ENCODE measurements at places on chromosomes 12 and 14.

GRCh38 chr14:54127526-54127925 is 170.9 kb upstream of the BMP4 start:
- no peak for DNase-seq

- no peak for DNase-seq
Measured at GRCh38 chr12:108939594-108939993, 59.7 kb downstream of the DAO start.

GRCh38 chr14:91417983-91418386 is 365 bp upstream of the CCDC88C start:
- DNase-seq = no peak

DNA sequence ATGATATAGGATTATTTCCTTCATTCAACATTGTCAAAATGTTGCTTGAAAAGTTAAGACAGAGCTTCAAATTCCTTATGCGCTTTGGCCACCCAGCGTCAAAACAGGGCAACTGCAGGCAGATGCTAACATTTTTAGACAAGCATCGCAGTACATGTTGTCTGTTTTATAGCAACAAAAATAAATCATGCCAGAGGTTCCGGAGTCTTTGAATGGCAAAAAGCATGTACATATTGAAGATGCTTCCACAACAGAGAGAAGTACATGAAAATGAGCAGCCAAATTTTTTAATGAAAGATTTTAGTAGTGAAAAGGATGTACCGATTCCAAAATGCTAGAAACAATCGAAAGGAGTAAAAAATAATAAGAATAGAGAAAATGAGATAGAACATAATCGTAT is 49.8 kb upstream of the USP15 start:
- no peak for DNase-seq

DNA sequence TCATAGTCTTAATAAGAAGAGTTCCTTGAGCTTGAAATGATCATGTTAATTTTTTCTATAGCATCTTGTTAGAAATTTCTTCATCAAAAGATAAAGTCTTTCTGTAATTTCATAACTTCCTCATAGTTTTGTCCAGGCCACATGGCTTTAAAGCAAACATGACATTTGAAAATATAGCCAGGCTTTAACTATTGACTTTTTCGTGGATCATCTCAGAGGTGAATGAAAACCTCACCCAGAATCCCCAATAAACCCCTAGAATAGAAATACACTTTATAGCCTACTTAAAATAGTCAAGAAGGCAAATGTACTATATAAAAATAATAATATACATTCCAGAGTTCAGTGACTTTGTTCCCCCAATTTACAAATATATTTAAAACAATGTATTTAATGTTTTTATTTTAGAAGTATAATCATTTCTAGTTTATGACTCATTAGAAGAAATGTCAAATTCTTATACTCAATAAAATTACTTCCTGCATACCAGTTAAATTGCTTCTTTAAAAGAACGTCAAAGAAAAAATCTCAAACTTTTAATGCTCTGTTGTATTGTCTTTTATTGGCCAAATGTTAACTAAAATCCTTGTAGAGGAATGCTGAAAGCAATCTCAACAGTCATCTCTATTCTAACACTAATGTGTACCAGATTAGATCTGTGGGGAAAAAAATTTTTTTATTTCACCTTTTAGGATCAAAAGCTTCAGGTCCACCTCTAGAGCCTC is 21.6 kb downstream of the EXOC5 start:
- DNase-seq = no peak

DNA sequence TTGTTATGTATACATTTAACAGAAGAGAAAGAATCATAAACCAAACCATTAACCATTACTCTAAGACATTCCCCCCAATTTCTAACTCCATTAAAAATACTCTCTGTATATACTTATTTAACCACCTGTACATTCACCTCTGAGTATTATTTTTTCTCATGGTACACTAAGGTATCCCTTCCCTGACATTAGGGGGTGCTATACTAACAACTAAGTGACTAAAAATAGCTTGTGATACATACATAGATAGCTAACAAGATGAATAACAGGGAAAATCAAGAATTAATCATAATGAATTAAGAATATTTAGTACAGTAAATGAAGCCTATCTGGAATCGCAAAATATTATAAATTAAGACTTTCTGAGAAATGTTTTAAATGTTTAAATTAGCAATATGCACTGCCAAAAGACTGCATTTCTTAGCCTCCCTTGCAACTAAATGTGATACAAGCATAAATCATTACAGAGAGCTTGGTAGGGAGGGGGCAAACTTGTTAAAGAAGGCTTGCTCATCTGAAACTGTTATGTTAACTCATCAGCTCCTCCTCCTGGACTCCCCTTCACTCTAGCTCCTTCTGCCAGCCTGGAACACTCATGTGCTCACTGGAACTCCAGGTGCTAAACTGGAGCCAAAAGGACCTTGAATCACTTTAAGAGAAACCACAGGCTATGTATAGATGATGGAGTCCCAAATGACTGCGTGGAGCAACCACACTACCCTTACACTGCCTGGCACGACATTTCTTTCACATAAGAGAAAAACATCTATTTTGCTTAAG is 14.9 kb downstream of the C2CD5 start:
- no peak for DNase-seq

DNA sequence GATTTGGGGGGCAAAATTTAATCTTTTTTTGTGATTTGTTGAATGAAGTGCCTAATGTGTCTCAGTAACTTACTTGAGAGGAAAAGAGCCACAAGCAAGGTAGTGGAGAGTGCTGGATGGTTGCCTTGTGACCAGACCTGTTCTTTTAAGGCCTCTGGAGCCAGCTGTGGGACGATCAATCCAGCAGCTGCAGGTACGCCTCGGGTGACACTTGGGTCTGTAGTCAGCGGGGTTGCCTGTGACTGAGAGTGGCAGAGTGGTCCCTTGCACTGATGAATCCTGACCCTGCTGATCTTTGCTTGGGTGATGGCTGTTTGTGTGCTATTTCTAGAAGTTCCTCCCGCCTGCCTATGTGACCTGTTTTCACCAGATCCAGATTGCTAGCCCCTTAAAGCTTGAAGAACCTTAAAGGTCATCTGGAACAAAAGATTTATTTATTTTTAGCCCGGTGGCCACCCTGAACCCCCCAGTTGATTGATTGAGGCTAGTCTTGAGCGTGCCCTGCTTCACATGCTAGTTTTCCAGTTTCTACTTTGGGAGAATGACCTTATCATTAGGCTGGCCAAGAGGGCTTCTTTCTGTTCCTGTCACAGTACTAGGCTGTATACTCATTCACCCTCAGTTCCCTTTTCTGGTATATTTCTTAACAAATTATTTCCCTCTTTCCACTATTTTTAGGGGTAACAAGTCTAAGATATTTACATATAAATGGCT is 23.2 kb downstream of the PRKCH start:
- DNase-seq = no peak

- DNase-seq = no peak
Measured at GRCh38 chr14:70884595-70885342, 22.5 kb upstream of the PCNX1 start.

DNA sequence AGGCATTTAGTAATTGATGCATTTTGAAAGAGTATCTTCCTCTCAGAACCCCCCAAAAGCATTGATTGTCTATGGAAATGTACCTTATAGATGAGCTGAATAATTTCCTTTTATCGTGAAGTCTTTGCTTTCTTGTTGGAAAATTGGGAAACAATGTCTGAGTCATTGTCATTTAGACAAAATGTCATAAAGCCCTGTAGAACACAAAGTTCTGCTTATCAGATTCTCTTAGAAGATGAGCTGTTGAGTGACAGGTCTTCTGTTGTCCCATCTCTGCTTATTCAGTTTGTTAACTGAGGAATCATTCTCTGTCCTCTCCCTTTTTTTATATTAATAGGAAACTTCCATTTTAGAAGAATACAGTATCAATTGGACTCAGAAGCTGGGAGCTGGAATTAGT is 22.9 kb downstream of the MAPKAPK5 start:
- no peak for DNase-seq

GRCh38 chr12:75814851-75815754 is 216.5 kb downstream of the PHLDA1 start:
- no peak for DNase-seq

DNA sequence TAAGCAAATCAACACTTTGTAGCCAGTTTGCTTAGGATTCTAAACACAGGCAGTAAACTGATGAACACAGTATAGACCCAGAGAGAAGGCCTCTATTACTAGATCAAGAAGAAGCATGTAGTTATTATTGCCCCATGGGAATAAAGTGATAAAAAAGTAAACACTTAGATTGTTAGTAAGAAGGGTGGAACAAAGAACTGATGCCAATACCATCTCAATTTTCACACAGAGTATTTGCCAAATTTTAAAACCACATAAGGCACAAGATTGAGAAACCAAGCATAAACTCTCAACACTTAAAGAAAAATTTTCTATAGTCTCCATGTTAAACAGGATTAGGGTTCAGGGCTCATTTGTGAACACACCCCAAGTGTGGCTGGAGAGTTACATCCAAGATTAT is 77.0 kb upstream of the SYT1 start:
- no peak for DNase-seq

DNA sequence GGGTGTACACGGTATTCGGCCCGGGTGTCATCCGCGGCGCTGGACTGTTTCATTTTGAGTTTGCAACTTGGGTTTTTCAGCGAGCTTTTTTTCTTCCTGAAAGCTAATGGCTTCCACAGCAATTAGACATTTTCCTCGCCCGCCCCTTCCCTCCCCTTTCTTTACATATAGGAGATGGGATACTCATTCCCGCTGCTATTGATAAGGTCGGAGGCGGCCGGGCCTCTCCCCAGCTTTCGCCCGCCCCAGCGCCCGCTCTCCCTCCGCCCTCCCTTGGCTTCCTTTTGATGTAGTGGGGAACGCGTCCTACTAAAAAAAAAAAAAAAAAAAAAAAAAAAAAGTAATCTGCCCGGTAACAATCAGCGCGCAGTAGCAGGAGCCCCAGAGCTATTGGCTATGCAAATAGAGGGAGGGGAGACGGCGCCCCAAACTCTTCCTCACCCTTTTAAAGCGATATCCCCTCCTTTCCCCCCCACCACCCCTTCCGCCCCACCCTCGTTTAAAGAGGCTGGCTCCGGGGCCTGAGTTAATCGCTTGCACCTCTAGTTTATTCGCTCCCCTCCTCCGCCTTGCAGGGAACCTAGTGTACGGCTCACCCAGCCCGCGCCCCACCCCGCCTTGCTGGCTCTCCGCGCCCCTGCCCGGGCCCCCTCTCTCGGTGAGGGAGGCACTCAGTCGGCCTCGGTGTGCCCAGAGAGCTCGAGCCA is 1.7 kb upstream of the CCND2 start:
- DNase-seq = peak; percentile 87

DNA sequence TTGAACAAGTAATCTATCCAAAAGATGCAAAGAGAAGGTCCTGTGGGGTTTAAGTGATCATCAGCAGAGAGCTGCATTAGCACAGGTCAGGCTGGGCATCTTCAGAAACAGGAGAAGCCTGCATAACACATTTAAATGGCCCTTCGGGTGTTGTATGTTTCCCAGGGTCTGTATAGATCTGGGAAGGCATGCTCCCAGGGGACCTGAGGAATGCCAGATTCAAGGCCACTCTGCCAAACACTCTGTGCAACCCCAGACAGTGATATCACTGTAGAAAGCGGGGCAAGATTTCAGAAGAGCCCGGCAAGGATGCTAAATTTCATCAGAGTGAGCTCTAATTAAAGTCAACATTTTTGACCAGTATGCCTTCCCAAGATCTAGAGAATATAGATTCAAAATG is 92.9 kb downstream of the ARMH4 start:
- no peak for DNase-seq

DNA sequence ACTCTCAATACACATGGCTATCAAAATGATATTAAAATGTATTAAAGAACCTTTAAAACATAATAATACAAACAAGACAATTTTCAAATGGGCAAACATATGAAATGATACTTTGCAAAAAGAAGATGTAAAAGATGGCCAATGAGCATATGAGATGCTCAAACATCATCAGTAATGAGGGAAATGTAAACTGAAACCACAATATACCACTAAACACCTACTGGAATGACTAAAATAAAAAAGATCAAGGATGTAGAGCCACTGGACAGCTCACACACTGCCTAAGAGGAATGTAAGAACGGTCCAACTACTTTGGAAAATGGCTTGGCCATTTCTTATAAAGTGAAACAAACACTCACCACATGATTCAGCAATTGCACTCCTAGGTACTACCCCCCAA is 97.2 kb upstream of the BBS10 start:
- no peak for DNase-seq

DNA sequence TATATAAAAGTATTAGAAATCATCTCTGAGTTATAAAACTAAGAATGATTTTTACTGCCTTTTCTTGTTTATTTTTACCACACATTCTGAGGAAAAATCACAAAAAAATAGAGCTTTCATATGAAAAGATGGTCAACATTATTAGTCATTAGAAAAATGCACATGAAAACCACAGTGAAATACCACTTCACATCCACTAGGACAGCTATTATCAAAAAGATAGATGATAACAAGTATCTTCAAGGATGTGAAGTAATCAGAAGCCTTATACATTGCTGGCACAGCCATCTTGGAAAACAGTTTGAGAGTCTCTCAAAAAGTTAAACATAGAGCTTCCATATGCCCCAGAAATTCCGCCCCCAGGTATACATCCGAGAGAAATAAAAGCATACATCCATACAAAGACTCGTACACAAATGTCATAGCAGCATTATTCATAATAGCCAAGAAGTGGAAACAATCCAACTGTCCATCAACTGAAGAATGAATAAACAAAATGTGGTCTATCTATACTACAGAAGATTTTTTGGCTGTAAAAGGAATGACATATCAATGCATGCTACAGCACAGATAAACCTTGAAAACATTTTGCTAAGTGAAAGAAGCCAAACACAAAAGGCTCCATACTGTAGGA is 523.9 kb downstream of the FUT8 start:
- DNase-seq = no peak

- DNase-seq = no peak
Measured at GRCh38 chr14:96486705-96487104, 15.5 kb upstream of the PAPOLA start.

GRCh38 chr12:90301095-90301494 is 592.5 kb upstream of the ATP2B1 start:
- DNase-seq = no peak

DNA sequence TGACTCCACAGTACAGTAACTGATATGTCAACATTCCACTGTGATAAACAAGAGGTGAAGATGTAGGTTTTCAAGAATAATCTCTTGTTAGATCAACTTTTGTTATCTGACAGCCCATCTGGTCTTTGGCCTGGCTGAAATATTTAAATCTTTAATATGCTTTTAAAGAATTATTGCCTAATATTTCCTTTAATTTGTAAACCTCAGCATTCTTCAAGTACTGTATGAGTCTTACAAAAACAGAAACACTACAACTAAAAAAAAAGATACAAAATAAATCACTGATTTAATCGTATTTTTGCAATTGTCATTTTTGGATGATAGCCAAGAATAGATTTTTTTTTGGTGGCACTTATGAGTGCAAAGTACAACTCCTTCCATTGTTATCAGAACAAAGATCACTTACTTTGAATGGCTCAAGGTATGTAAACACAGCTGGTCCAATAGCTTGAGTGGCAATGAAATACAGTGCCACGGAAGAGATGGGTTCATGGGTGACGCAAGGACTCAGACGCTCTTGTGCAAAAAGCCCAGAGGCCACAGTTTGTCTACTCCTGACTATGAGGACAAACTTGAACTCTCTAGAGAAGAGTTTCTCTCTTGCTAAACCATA is 109.5 kb downstream of the PAX9 start:
- DNase-seq = no peak

Measured in type B pancreatic cell (in vitro differentiated cells).